ENCODE measurements at places on chromosomes 6 and 20.

DNA sequence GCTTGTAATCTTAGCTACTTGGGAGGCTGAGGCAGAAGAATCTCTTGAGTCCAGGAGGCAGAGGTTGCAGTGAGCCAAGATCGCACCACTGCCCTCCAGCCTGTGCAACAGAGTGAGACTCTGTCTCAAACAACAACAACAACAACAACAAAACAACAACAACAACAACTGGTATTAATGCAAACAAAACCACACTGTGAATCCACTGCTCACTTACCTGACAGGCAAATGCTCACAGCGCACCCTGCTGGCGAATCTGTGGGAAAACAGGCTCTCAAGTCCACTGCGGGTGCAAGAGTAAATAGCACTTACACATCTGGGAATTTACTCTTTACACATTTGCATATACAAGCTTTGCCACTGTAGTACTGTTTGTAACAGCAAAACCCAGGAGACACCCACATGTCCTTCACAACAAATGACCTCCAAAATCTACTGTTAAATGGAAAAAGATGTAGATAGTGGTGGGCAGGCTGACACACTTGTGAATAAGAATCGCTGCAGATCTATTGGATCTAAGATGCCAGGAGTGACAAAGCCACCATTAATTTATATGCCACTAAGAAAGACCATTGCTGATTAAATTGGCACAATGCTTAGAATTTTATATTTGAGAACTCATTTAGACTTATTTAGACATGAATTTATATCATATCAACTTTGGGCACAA, 29.3 kb downstream of the NSFL1C start:
- peak; percentile 78 for DNase-seq

DNA sequence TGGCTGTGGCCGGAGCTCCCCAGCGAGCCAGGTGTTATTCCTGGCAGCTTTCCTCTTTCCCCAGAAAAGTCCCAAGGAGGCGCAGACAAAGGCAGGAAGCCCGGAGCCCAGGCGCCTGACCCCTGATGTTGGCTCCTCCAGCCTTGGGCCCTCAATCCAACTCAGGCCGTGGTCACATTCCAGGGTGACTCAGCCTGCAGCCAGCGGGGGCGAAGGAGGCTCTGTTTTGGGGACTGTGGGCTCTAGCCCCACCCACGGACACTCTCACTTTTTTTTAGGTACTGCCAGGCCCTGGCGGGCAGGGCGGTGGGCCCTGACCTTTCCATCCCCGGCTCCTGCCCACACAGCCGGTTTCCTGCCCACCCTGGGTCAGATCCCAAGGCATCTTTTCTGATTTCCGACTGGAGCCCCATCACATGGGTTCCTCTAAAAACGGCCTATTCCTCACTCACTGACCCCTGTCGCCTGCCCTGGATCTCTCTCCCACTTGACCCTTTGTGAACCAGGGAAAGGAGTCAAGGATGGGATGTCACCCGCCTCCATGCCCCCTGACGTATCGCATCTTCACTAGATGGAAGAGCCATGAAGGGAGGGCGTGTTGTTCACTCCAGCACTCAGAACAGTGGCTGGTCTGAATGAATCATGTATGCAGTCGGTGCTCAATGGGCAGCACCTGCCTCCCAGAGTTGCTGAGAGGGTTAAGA, 5.5 kb downstream of the PTGIS start:
- DNase-seq: no peak

- DNase-seq: no peak
Observed at GRCh38 chr6:39681674-39682121, 43.5 kb downstream of the KIF6 start.

GRCh38 chr6:82584194-82584695, 220.6 kb downstream of the TPBG start:
- DNase-seq: no peak

DNA sequence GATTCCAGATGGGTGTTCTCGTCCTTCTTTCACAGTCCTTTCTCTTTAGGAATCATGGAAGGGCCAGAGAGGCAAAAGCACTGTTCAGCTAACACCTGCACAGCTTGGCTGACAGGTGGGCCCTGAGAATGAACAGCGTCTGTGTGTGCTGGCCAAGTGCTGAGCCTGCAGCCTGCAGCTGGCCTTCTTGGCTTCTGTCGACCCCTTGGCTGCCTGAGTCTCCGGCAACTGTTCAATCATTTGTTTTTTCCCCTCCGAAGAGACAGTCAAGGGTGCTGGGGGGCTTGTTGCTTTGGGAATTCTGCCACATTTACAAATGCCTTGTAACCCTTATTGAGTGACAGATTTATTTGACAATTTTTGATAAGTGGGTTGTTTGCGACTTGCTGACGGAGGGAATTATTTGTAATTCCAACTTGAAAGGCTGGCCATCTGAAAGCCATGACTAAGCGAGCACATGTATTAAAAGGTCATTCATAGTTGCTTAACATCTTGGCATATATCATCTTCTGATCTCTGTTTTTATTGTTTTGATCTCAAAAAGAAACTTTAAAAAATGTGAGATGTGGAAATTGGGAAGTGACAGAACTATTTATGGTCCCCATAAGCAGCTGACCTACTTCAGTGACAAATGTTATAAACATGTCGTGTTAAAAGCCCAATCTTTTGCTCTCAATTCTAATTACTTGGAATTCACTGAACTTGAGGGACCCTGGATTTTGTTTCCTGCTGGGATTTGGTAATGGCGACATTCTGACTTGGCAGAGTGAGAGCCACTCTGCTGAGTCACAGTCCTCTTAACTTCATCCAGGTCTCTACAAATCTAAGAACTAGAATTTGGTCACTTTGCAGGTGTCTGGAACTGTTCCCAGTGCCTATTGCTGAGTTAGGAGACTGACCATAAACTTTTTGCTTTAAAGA, 41.9 kb upstream of the FERMT1 start:
- no peak for DNase-seq

DNA sequence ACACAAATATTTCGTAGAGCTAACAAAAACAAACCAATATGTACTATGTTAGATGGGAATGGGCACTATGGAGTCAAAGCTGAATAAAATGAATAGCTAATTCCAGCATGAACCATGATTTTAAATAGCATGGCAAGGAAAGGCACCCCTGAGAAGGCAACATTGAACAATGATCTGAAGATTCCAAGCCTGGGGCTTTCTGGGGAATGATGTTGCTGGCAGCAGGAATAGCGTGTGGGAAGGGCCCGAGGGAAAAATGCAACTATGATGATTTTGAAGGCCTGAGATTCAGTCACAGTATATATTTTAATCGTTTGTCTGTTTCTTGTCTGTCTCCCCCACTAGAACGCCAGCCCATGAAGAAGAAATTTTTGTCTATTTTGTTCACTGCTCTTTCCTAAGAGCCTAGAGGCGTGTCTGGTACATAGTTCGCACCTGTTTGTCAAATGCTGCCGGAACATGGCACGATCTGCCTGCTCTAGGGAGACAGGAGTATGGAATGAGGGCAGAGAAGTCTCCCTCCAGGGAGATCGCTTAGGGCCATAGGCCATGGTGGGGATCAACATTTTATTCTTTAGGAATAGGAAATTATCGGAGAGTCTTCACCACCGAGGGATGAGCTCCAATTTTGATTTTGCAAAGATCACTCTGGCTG, 84.8 kb upstream of the EYA2 start:
- no peak for DNase-seq

DNA sequence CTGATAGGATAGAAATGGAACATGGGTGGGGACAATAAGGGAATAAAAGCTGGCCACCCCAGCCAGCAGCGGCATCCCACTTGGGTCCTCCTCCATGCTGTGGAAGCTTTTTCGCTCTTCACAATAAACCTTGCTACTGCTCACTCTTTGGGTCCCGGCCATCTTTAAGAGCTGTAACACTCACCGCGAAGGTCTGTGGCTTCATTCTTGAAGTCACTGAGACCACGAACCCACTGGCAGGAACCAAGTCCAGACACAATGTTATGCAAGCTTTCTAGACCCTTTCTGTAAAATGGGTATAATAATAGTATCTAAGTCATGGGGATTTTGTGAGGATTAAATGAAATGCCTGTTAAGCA, 48.9 kb upstream of the EZR start:
- DNase-seq: no peak

- no peak for DNase-seq
Observed at GRCh38 chr6:125596020-125596419, 153.4 kb upstream of the HEY2 start.

GRCh38 chr6:63352544-63353285, 32.9 kb upstream of the LGSN start:
- DNase-seq: no peak

DNA sequence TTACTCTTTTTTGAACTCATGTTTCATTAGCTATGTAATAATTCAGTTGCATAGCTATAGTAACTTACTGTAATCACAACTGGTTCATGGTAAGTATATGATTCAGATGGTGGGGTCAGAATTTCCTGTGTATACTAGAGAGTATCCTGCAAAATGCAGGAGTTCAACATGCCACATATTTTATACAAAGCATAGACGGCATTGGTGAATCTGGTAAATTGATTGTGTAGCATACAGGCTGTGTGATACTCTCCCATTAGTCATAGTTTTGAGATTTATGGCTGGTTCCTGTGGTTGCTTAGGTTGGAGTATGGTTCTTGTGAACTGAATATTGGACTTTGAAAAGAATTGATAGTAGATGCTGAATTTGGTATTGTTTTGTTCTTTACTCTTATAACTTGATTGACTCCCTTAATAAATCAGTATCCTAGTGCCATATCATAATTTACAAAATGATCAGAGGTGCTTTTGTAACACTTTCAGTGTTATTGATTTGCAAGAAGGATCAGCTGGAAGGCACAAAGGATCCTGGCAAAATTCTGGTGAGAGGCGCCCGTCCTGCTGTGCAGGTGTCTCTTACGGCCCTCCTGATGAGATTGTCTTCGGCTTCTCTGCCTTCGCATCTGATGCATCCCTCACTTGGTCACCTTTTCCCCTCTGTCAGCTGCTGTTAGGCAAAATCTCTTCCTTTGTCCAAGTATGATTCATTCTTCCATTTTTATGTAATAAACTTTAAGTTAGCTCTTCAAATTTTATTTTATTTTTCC, 22.6 kb downstream of the SNX9 start:
- DNase-seq: no peak

- DNase-seq: no peak
Observed at GRCh38 chr6:39079197-39080125, 30.9 kb downstream of the GLP1R start.

- no peak for DNase-seq
Observed at GRCh38 chr6:14226051-14226660, 108.6 kb downstream of the CD83 start.

DNA sequence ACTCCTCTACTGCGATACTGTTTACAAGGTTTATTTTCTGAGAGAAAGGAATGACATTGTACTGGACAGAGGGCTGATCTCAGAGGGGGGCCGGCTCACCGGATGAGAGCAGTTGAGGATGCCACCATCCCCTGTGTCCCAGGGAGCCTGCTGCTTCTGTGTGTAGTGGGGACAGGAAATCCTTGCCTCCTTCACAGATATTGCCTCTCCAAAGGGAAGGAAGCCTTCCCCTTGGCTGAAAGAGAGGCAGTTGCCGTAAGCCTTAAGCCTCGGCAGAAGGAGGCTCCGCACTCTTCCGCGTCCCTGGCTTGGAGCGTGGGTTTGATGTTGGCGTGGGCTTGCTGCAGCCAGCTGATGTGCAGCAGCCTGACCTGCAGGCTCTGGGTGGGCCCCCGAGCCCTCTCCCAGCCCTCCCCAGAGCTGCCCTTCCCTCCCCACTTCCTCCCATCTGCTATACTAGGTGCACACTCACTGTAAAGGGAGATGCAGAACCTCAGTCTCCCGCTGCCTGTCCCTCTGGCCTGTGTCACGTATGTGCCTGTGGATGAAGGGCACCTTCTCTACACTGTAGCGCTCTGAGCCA, 45.7 kb upstream of the RPS6KA2 start:
- no peak for DNase-seq

- no peak for DNase-seq
Observed at GRCh38 chr6:1463751-1464426, 74.5 kb downstream of the FOXF2 start.

DNA sequence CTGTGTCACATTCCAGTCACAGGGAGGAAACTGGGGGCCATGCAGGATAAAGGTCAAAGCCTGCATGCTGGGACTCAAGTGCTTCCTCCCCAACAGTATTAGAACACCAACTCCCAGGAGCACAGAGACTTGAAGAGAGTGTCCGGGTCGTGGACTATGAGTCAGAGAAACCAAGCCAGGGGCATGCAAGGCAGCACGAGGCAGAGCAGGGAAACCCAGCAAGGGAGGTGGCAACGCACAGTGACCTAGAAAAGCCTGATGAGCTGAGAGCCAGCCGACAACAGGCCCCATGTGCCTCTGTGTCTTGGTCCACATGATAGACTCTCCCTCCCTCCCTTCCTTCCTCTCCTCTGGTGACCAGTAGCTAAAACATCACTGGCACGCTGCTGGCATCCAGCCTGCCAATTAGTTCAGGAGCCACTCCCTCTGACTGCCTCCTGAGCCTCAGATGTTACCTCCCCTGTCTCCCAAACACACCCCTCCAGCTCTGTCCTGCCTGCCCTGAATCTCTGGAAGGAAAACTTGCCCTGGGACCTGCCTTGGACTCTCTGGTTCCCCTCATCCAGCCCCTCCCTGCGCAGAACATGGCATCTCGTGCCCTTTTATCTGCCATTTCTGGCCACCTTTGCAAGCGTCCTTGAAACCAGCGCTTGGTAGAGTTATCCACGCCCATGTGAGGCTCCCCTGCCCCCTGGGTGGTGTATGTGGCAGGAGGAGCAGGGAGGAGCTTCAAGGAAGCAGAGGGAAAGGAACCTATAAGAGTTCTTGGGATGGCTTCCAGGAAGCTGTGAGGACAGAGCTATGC, 16.2 kb upstream of the RNF39 start:
- DNase-seq: no peak

DNA sequence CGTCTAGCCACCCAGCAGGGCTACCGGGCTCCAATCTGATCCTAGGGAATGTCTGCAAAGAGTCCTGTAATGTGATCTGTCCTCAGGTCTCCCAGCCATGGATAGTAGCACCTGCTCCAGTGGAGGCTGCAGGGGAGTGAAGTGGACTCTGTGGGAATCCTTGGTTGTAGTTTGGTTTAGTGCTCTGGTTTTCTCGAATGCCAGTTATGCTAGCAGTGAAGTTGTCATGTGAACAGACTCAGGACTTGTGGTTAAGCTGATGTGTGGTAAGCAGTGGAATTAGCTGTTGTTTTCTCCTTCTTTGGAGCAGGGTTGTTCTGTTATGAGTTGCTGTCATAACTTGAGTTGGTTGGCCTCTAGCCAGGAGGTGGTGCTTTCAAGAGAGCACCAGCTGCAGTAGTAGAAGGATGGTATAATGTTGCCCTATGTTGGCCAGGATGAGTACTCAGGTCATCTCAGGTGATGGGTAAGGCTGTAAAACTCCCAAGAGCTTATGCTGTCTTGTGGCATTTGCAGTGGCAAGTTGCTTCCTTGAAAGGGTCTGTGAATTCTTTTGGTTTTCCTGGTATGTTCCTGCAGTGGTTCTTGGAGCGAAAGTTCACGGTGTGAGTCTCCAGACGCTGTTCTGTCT, 390.2 kb downstream of the UTRN start:
- peak; percentile 39 for DNase-seq

- no peak for DNase-seq
Observed at GRCh38 chr20:52438326-52438963, 246.9 kb upstream of the ZFP64 start.

GRCh38 chr20:8447262-8448120, 315.4 kb downstream of the PLCB1 start:
- no peak for DNase-seq

All from stimulated activated CD4-positive, alpha-beta T cell treated with anti-CD3 and anti-CD28 coated beads, Interleukin-1b, Interleukin-23, amount 100 ng/mL, for 48 hours (primary cell).